ENCODE measurements at places on chromosomes 2 and 18. TPM values are rescaled to one million over a fixed set of nuclear protein-coding genes. Genes with fewer than 3 reads are reported as not detected.

DNA sequence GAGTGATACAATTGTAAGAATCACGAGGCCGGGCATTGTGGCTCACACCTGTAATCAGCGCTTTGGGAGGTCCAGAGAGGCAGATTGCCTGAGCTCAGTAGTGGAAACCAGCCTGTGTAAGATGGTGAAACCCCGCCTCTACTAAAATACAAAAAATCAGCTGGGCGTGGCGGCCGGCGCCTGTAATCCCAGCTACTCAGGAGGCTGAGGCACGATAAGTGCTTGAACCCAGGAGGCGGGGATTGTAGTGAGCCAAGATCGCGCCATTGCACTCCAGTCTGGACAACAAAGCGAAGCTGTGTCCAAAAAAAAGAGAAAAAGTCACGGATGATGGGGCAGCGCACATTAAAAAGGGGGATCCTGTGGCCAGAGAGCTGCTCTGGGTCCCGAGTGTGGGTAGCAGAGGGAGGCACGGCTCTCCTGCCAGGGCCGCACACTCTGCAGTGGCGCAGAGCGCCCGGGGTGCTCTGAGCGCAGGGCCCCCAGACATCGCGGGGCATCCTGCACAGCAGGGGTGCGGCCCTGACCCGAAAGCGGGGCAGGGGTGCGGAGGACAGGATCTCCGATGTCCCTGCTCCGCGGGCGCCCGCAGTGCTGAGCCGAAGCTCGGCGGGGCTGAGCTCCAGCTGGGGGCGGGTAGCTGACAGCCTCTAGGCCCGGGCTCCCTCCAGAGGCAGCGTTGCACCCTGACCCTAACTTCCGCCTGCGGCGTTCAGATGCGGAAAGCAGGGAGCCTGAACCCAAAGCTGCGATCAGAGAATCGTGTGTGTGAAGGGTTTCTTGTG is 30.4 kb upstream of the RAB6D start:
- DNase-seq: peak; percentile 33
- H3K27ac ChIP-seq: no peak overlapping the region
- H3K4me3 ChIP-seq: no peak overlapping the region
- no peaks in the 10 kb centered on the region for H3K4me1 ChIP-seq
- peaks cover 13% of the 10 kb centered on the region for H3K27me3 ChIP-seq

DNA sequence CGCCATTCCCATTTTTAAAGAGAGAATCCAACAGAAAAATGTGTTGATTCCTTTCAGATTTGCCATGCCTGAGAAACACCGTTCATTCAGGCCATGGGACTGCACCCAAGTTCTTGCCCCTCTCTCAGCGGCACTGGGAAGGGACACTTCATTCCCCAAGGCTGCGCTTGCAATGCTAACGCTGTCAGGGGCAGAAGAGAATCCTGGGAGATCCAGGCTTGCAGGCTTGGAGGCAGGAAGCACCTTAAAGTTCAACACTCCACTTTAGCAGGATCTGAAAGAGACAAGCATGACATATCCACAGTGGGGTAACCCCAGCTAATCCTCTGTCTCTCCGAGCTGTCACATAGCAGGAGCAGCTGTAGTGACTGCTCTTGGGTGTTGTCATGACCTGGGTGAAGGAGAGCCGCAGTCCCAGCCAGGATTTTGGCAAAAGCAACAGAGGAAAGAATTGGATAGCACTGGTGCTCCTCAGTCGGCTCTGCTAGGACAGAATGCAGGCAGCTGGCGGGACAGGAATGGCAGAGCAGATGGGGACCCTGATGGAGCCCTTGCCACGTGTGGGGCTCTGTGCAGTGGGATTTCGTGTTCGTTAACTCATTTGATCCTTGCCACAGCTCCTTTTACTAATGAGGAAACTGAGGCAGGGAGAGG is 22.0 kb upstream of the ODC1 start:
- H3K36me3 ChIP-seq: no peaks in the 10 kb centered on the region
- no peak overlapping the region for H3K27ac ChIP-seq
- H3K4me3 ChIP-seq: no peak overlapping the region

- peaks cover 3% of the 10 kb centered on the region for H3K36me3 ChIP-seq
- peaks cover 23% of the 10 kb centered on the region for H3K27me3 ChIP-seq
- DNase-seq: peak; percentile 37
- peak overlapping the region; percentile 76 for H3K4me3 ChIP-seq
- peak overlapping the region; percentile 29 for H3K27ac ChIP-seq
Observed at GRCh38 chr2:169768262-169768995, 30.2 kb upstream of the SSB start.

DNA sequence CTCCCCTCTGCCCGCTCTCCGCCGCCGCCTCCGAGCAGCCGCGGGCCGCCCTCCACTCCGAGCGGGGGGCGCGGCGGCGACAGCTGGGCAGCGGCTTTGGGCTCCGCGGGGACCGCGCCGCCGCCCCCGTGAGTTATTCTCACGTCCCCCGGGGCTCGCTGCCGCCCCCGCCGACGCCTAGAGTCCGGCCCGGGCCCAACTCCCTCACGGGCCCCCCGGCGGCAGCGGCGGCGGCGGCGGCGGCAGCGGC is 645 bp downstream of the MIB1 start:
- peaks cover 40% of the 10 kb centered on the region for H3K4me1 ChIP-seq
- DNase-seq: peak; percentile 61
- no peaks in the 10 kb centered on the region for H3K27me3 ChIP-seq
- H3K4me3 ChIP-seq: peak overlapping the region; percentile 83
- peaks cover 11% of the 10 kb centered on the region for H3K36me3 ChIP-seq

DNA sequence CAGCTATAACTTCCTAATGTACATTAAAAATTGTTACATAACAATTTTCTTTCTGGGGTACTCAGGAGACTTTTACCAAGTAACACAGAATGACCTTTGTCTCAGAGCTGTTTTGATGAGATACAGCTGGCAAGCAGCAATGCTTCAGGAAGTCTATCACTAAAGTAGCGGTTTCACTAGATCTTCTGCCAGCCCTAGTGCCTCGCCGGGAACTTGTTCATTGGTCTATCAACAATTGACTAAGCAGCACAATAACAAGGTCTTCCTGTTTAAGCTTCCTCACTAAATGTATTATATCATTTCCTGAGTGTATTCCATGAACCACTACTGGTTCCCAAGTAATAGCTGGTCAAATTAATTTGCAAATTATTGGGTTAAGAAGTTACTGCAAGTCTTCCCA is 69.2 kb downstream of the TRIP12 start:
- H3K27me3 ChIP-seq: no peaks in the 10 kb centered on the region
- peak overlapping the region; percentile 34 for H3K27ac ChIP-seq
- peaks cover 51% of the 10 kb centered on the region for H3K4me1 ChIP-seq
- DNase-seq: peak; percentile 11
- peaks cover 51% of the 10 kb centered on the region for H3K36me3 ChIP-seq

GRCh38 chr2:190802129-190802528 is 78.5 kb upstream of the GLS start:
- H3K27ac ChIP-seq: no peak overlapping the region
- no peaks in the 10 kb centered on the region for H3K27me3 ChIP-seq
- no peak overlapping the region for H3K4me3 ChIP-seq
- DNase-seq: no peak

DNA sequence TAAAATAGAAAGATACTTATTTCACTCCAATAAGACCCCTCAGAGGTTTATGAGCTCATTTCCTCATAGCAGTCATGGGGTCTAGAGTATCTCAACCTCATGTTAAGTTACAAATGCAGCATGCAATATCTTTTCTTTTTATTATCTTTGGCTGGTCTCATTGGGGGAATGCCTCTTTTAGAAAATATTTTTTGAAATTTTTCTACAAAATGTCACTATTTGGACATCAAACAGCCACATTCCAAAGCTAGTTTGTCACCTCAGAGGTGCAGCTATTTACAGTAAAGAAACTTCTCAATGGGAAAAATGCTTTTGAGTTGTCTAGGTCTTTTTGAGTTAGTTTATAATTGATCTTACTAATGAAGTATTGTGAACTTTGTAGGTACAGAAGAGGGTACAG is 370.7 kb upstream of the LRATD1 start:
- H3K4me1 ChIP-seq: no peaks in the 10 kb centered on the region
- H3K36me3 ChIP-seq: no peaks in the 10 kb centered on the region

DNA sequence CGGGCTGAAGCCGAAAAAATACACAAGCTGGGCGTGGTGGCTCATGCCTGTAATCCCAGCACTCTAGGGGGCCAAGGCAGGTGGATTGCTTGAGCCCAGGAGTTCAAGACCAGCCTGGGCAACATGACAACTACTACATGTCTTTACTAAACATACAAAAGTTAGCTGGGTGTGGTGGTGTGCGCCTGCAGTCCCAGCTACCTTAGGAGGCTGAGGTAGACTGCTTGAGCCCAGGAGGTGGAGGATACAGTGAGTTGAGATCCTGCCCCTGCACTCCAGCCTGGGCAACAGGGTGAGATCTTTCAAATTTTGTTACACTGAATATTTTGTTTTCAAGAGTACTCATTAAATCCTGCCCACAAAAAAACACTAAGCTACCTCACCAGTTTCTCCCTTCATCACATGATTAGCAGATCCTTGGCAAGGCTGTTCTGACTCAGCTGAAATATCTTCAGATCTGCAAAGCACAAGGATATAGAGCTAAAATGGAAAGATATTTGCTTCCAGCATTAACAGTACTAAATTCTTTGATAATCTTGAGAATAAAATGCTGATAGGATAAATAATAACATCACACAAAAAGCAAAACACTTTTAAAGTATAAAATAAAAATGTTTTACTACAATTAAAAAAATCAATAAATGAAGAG is 28.2 kb upstream of the MCM6 start:
- DNase-seq: no peak
- H3K36me3 ChIP-seq: peaks cover 19% of the 10 kb centered on the region

DNA sequence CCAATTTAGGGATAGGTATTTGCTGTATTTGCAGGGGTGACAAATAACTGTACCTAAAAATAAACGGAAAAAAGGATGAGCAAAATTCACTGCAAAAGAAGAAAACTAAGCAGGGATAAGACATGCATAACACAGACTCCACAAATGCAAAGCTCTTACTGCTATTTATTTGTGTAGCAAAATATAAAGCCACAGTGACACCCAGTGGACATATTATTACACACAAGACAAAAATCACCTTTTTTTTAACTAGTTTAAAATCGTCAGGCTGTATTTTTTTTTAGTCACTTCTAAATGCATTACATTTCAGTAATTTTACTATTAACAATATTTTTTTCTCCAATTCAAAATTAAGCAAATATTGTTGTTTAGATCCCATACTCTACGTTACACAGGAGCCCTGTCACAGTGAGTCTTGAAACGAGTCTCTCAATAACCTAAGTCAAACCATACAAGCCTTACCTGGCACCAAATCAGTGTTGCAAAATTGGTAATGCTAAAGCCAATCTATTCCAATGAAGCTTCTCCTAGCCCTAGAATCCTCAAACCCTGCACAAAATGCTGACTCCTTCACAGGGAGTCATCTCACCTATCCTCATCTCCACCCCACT is 23.7 kb downstream of the METTL4 start:
- peaks cover 14% of the 10 kb centered on the region for H3K36me3 ChIP-seq
- H3K4me1 ChIP-seq: peaks cover 9% of the 10 kb centered on the region
- no peak overlapping the region for H3K4me3 ChIP-seq
- no peak for DNase-seq
- no peak overlapping the region for H3K27ac ChIP-seq

DNA sequence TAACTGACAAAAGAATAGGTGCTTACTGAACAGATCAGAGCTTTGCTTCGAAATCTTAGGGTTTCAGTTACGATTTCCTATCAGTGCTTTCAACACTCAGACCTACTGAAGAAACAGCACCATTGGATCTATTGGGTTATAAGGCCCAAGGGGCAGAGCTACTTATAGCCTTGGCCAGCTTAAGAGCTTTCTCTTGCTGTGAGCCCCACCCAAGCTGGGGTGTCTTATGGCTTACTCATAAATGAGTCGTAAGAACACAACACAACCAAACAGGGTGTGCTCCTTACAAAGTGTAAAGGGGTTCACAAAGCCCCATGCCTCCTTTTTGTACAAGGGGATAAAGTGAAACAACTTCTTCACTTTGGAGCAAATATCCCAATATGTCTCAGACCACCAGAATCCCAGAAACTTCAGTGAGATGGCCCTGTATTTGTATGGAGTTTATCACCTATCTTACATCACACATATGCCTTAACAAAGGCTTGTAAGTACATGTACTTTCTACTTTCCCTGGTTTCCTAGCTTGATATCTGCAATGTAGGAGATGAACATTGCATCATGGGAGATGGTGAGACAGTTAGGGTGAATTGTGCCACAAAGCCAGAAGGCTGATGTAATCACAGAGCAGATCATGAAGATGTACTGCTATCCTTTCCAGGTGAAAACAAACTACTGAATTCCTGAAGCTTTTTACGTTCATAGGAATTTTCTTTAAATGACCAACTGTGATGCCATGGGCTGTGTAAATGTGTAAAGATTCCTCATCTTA is 115.5 kb upstream of the GLI2 start:
- no peak overlapping the region for H3K4me3 ChIP-seq
- DNase-seq: no peak
- H3K27ac ChIP-seq: no peak overlapping the region
- peaks cover under 1% of the 10 kb centered on the region for H3K27me3 ChIP-seq
- H3K36me3 ChIP-seq: no peaks in the 10 kb centered on the region

Gene CNDP1
- not detected for total RNA-seq

Gene M1AP
- 0.23 TPM for total RNA-seq

Gene EPHA4
- 0.47 TPM for total RNA-seq

Gene CNTNAP5
- total RNA-seq: not detected

Gene TSPYL6
- total RNA-seq: not detected

All from activated naive CD8-positive, alpha-beta T cell treated with anti-CD3 and anti-CD28 coated beads for 36 hours (primary cell).